Activated T-helper 1 cell treated with anti-CD3 and anti-CD28 coated beads, Interleukin-2, amount 50 U/mL, for 16 hours (primary cell): ENCODE measurements at places on chromosomes 12 and 14.

- DNase-seq: no peak
Observed at GRCh38 chr12:77102691-77103090, 37.3 kb upstream of the E2F7 start.

DNA sequence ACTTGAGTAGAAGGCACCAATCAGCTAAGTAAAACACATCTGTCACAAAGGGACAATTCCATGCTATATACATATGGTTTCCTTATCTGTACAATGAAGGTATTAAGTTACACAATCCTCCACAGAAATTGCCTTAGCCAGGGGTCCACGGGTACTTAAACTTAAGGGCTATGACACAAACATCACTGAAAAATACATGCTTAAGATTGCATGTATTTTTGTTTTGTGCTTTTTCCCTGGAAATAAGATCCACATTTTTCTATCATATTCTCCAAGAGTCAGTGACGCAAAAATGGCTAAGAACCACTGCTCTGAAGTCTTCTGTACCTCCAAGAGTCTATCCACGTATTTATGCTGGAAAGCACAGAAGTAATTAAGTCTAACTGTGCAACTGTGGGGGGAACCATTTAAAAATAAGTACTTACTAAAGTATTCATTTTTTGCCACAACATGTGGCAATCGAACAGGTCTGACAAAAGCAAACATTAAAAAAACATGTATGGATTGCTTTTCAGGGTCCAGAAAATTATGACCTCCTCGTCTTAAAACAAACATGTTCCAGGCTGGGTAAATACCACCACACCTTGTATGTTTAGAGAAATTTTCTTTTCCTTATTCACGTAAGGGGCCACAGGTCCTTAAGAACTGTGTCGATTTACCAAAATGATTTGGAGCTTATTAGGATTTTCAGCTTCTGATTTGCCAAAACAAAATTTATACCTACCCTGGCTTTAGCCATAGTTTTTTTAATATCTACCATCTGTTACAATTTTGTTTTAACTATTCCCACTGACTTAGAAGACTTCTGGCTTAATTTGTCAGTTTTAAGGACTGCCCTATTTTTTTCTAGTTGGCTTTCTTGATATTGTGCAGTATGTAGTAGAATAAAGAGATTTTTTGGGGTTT lies 2.8 kb downstream of the SLC38A2 start:
- DNase-seq: no peak

DNA sequence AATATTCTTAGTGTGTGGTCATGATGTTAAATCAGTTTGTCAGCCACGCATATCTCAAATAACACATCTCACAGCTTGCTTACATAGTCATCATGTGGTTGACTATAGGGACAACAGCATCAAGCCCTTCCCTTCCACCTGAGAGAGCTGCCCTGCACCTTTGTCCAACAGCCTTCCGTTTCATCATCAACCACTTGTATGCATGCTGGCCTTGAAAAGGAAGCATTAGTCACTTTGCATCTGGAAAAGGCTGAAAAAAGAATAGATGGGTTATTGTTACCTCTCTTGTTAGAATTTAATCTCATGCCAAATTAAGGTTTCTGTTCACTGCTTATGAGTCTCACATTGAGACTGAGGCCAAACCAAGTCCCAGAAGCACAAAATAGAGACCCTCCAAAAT lies 1586.5 kb upstream of the SEL1L start:
- DNase-seq: no peak

GRCh38 chr12:28568118-28568517 lies 377.9 kb downstream of the CCDC91 start:
- no peak for DNase-seq

DNA sequence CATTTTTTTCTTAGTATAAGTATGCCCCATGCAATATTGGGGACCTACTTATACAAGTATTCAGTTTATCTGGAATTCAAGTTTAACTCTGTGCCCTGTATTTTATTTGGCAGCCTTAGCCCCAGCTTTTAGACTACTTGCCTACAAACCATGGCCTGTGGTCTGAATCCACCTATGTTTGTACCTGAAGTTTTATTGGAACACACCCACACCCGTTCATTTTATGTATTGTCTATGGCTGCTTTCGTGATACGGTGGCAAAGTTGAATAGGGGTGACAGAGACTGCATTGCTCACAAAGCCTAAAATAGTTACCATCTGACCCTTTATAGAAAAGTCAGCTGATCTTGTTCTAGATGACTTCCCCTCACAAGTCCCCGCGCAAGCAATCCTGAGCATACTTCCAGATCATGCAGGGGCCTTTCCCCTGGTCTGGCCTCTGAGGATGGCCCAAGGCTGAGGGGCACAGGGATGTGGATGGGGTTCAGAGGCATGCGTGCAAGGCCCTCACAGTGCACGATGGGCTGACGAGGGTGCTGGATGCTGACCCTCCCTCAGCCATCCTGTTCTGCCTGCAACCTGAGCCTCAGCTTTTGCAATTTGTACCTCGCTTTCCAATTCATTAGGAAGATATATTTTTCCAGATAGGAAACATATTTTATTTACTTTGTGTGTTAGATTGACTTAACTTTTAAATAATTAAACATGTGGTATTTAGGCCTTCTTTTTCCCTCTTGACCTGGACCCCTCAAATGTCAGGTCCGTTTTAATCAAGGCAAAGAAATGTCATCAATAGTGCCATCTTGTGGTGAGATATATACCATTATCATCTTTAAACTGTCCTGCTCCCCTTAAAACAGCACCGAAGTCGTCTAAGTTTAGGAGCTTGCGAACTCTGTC lies 527.3 kb upstream of the CCDC196 start:
- DNase-seq: no peak

DNA sequence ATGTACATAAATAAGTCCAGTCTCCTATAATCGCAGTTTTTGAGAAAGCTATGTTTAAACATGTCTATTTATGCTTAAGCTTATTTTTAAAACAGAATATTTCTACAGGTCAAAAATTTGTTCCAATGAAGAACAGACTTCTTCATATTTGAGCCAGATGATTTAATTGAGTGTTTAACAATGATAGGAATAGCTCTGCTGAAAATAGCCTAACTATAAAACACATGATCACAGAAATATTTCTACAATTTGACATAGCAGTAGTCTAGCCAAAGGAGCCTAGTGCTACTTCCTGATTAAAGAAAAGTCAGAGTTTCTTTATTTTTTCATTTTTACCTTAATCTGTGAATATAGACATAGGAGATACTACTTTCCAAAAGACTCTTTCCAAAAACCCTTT lies 29.4 kb downstream of the DCP1B start:
- no peak for DNase-seq
